Panc1 (cell line): ENCODE measurements at places on chromosomes 3 and 15. TPM values are rescaled to one million over a fixed set of nuclear protein-coding genes. Genes with fewer than 3 reads are reported as not detected.

DNA sequence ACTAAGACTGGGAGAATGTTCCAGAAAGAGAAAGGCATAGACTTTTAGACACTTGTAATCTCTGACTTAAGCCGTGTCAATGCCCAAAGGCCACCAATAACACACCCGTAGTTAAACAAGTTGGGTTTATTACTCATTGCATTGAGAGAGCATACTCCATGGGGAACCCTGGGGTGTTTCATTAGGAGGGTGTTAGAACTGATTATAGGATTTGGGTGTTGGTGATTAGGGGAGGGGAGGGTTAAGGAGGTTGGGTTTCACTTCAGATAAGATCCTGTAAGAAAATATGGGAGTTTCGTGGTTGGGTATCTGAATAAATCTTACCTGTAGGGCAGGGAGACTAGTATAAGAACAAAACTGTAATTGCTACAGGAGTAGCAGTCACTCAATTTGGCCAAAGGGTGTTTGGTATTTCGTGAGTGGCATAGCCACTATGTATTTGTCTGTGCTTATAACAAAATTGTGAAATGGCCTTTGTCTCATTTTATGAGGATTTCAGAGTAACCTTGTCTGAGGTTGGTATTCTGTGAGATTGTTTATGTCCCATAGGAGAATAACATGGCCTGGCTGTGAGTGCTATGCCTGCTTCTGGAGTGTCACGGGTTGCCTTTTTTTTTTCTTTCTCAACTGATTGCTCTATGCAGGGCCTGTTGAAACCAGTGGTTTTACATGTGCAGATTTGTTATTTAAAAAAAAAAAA, 2.9 kb downstream of the HACD3 start:
- no peak for DNase-seq

DNA sequence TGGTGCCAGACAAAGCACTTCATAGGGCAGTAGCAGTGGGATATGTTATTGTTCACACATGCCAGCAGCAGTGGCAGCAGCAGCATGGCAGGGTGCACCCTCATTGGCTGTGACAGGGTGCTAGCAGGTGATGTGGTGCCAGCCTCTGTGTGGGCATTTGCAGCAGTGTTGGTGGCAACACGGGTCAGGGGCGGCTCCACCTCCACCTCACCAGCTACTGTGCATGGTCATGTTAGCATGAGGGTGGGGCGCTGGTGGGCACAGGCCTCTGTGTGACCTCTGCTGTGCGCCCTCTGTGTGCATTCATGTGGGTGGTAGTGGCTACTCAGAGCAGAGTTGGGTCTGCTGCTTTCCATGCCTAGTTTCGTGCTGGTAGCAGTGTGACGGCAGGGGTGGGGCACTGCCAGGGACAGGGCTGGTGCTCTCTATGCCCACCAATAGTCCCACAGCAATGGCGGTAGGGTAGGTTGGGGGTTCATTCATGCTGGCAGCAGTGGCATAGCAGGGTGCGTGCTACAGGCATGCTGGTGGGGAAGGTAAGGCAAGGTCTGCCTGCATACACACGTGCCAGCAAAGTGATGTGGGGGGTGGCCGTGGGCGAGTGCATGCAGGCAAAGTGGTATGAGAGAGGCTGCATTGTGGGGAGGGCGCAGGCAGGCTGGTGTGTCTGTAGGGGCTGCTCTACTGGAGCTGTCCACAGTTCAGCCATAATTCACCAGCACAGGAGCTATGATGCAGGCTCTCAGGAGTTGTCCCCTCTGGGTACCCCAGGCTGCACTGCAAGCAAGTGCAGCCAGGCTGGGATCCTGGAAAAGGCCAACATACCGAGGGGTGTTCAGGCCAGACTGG, 402.7 kb downstream of the GRM7 start:
- no peak for DNase-seq

- DNase-seq: no peak
These were observed 2.4 kb downstream of the SKOR1 start for GRCh38 chr15:67827562-67828277.

DNA sequence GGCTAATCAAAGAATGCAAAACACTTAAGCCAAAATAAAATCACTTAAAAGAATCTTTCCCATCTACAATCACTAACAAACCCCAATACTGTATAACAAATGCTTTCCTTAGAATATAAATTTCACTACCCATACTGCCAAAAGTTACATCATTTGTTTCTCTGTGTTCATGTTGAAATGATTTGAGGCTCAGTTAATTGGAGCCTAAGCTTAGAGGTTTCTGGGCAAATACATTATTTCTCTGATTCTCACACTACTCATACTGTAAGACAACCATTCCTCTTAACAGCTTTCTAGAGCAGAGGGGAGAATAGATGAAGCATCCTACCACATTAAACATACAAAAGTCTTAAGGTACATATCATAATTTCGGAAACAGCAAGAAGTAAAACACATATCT, 2.1 kb downstream of the RIOX2 start:
- no peak for DNase-seq

GRCh38 chr15:64251121-64251520, 88.3 kb upstream of the PPIB start:
- DNase-seq: no peak

The LNP1 gene
- total RNA-seq: 1.8 TPM

The NMNAT3 gene
- total RNA-seq: 1.9 TPM

The ECT2 gene
- 102 TPM for total RNA-seq
